ENCODE measurements at places on chromosomes 13 and 19. TPM values are rescaled to one million over a fixed set of nuclear protein-coding genes. Genes with fewer than 3 reads are reported as not detected.

GRCh38 chr13:106246242-106246641 lies 289.2 kb downstream of the EFNB2 start:
- DNase-seq, result no peak

DNA sequence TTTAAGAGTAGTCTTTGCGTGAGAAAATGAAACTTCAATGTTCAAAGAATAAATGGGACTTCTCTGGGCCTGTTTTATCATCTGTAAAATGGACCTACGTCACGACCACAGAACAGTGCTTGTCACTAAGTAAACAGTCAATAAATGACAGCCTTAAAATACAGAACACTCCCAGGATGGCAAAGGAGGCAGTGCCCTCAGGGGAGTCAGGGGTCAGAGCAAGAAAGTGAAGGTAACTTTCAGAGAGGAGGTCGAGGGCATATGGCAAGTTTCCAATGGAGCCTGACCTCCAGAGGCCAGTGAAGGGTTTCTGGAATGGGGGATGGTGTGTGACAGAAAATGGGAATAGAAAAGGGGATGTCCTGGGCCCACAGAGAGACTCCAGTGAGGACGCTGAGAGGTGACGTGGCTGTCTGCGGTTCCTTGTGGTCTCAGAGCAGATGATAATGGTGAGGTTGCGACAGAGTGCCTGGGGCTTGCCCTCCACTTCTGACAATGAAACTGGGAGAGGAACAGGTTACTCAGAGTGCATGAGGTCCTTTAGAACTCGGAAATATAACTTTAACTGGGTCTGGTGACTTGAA lies 91.8 kb downstream of the UBL3 start:
- no peak for DNase-seq

GRCh38 chr13:24663586-24663985 lies 16.6 kb upstream of the ATP12A start:
- no peak for DNase-seq

GRCh38 chr19:39506944-39507714 lies 7.8 kb upstream of the SELENOV start:
- DNase-seq, result peak; percentile 59

DNA sequence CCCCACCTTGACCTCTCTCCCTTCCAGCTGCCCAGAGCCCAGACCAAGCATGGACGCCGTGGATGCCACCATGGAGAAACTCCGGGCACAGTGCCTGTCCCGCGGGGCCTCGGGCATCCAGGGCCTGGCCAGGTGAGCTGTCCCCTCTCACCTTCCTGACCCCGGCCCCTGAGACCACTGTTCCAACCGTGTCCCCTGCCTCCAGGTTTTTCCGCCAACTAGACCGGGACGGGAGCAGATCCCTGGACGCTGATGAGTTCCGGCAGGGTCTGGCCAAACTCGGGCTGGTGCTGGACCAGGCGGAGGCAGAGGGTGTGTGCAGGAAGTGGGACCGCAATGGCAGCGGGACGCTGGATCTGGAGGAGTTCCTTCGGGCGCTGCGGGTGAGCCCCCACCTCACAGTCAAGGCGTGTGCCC lies 312 bp downstream of the CAPS start:
- DNase-seq, result no peak

GRCh38 chr19:46387713-46388130 lies 25.6 kb downstream of the CCDC8 start:
- no peak for DNase-seq

GRCh38 chr13:110352735-110353134 lies 45.7 kb downstream of the COL4A2 start:
- DNase-seq, result no peak

DNA sequence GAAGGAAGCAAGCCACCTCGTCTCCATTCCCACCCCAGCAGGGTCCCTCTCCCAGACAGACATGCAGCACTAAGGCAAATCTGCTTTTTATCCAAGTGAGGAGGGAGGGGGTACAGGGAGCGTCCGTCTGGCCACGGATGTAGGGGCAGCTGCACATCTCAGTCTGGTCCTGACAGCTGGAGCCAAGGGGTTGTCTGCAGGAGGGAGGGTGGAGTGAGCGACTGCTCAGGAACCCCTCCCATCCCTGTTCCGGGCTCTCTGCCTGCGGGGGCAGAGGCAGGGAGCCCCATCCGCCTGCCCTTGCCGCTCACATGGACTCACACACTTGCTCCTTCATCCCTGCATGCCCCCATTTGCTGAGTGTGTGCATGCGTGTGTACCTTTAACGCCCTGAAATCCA lies 2.5 kb downstream of the TMEM190 start:
- DNase-seq, result no peak

GRCh38 chr19:52910648-52911047 lies 12.6 kb downstream of the ZNF888 start:
- DNase-seq, result no peak

KIR3DL1 gene
- not detected for polyA plus RNA-seq

ETV2 gene
- 1.6 TPM for polyA plus RNA-seq

VSTM1 gene
- not detected for polyA plus RNA-seq

MOB3A gene
- 26.8 TPM for polyA plus RNA-seq
